ENCODE measurements at places on chromosomes 1 and 21.

- no peak for DNase-seq
These were observed 1.4 kb upstream of the VAMP4 start for GRCh38 chr1:171743081-171743870.

DNA sequence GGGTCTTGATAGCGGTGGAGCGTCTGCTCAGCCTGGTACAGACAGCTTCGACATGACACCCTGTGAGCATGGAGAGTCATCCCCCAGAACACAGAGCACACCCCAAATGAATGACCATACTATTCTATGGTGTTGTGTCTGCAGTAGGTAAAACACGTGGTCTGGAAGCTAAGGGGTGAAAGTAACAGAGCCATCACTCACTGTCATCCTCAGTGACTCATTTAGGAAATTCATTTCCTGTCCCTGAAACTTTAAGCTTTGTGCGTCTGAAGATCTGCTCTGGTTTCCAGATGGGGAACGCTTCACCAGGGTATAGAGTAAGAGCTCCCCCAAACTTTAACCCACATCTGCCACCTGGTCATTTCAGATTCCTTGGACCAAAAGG lies 94.8 kb upstream of the DISP3 start:
- DNase-seq, result no peak

GRCh38 chr1:157505481-157506272 lies 46.6 kb downstream of the FCRL5 start:
- DNase-seq, result no peak

DNA sequence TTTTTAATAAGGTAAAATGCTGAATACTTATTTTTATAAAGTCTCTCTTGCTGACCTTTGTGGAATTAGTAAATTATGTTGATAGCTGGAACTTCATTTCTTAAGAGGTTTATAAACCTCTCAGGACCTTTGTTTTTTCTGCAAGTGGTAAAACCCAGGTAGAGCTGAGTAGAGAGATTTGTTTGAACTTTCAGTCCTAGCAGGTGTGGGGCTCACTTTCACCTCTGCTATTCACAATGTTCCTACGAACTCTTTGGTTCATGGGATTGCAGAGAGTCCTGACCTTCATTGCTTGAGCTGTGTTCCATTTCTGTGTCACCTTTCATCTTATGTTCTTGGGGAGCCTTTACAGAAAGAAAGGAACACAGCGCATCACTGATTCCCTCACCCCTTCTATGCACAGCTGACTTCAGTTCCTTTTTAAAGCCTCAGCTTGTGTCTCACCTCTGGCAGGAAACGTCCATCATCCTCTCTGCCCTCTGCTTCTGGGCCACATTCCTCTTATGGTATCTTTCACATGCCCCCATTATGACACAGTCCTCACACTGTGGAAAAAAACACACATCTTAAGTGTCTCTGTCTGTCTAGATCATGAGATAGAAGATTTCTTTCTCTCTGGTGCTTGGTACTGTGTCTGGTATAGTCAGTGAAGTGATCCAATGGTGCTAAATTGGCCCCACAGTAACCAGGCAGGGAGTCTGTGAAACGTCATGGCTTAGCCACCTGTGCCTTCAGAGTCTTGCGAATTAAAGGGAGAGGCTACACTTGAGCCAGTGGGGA lies 262.5 kb upstream of the B3GALT2 start:
- DNase-seq, result no peak

GRCh38 chr21:39441502-39442475 lies 3.8 kb downstream of the LCA5L start:
- DNase-seq, result no peak

DNA sequence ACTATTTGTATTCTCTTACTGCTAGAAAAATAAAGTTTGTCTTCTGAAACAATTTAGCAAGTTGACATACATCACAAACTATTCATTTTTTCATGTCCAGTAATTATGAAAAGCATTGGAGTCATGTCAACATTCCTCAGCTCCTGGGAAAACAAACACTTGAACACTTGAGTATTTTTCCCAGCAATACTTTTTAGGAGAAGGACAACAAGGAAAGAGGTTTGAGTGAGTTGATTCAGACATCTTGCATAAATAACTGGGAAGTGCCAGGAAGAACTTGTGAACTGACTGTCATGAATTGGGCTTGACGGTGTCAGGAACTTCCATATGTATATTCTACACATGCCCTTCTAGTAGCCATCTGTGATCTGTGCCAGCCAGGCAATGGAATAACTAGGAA lies 195.6 kb downstream of the HMCN1 start:
- no peak for DNase-seq

DNA sequence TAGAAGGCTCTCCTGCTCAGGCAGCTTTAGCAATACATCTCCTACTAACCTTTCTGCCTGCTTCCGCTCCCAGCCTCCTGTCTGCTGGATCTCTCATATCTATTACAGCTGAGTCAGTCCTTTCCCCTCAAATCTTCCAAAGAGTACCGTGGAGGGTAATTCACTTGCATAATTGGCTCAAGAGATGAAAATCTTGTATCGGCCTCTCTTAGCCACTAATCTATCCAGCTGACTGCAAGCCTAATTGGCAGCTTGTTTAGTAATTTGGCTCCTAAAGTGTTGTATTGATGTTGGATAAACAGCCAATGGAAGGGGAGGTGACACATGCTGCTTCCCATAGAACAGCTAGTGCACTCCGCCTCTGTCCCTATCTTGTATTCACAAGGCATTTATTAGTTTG lies 195.7 kb downstream of the GPATCH2 start:
- DNase-seq, result no peak

DNA sequence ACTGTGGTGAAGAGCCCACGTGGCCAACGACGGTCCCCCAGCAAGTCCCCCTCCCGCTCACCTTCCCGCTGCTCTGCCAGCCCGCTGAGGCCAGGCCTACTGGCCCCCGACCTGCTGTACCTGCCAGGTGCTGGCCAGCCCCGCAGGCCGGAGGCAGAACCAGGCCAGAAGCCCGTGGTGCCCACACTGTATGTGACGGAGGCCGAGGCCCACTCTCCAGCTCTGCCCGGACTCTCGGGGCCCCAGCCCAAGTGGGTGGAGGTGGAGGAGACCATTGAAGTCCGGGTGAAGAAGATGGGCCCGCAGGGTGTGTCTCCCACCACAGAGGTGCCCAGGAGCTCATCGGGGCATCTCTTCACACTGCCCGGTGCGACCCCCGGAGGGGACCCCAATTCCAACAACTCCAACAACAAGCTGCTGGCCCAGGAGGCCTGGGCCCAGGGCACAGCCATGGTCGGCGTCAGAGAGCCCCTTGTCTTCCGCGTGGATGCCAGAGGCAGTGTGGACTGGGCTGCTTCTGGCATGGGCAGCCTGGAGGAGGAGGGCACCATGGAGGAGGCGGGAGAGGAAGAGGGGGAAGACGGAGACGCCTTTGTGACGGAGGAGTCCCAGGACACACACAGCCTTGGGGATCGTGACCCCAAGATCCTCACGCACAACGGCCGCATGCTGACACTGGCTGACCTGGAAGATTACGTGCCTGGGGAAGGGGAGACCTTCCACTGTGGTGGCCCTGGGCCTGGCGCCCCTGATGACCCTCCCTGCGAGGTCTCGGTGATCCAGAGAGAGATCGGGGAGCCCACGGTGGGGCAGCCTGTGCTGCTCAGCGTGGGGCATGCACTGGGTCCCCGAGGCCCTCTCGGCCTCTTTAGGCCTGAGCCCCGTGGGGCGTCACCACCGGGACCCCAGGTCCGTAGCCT lies 46.8 kb downstream of the TRIM11 start:
- DNase-seq, result no peak

- no peak for DNase-seq
These were observed 4.0 kb downstream of the S100A16 start for GRCh38 chr1:153608742-153609584.

GRCh38 chr1:28259934-28260802 lies 850 bp downstream of the SESN2 start:
- no peak for DNase-seq

DNA sequence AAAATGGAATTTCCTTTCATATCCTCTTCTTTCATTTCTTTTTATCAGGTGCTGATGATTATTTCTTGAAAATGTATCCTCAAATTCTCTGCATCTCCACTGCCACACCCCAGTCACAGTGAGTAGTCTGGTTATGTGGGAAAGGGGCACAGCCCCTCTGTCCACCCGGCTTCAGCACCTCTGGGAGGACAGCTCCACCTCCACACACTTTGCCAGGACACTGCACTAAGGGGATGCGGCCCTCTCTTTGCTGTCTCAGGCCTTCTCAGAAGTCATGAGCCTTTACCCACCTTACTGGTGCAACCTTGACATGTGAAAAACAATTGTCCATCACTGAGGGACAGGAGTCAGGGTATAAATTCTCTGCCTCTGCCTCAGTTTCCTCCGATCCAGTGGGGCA lies 433.1 kb downstream of the PCP4 start:
- DNase-seq, result no peak

GRCh38 chr1:30452925-30453324 lies 270.5 kb downstream of the MATN1 start:
- no peak for DNase-seq

DNA sequence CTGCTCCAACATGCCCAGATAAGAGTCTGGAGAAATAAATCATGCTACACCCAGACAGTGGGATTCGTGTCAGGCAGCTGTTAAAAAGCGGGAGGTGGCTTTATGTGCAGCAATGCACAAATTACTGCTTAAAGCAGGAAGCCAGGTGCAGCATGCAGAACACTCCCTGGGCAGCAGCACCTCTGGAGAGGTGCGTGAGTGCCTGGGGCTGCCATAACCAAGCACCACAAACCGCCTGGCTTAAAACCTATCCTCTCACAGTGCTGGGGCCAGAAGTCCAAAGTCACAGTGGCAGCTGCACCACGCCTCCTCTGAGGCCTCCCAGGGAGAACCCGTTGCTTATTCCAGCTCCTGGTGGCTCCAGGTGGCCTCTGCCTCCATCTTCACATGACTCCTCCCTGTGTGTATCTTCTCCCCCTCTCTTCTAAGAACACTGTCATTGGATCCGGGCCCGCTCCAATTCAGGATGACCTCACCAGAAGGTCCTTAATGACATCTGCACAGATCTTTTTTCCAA lies 115.6 kb downstream of the SIK1 start:
- DNase-seq, result no peak

Measured in stimulated activated CD8-positive, alpha-beta memory T cell treated with anti-CD3 and anti-CD28 coated beads, Interleukin-15, amount 100 ng/mL, for 24 hours (primary cell).